ENCODE measurements at places on chromosomes 4 and X. TPM values are rescaled to one million over a fixed set of nuclear protein-coding genes. Genes with fewer than 3 reads are reported as not detected.

The TLR2 gene
- 0.64 TPM for polyA plus RNA-seq

The PCYT1B gene
- not detected for polyA plus RNA-seq

The SSX2 gene
- polyA plus RNA-seq = not detected

The DGAT2L6 gene
- not detected for polyA plus RNA-seq

The STARD8 gene
- not detected for polyA plus RNA-seq

The KIT gene
- polyA plus RNA-seq = not detected

The TAPT1 gene
- polyA plus RNA-seq = 31.8 TPM

The P2RY10 gene
- polyA plus RNA-seq = 76.5 TPM

The ACOX3 gene
- polyA plus RNA-seq = 22.0 TPM

The FDCSP gene
- not detected for polyA plus RNA-seq

The ARR3 gene
- polyA plus RNA-seq = not detected

The BOD1L1 gene
- 2.0 TPM for polyA plus RNA-seq

The TSPAN7 gene
- 0.20 TPM for polyA plus RNA-seq

The SPINK2 gene
- 4.2 TPM for polyA plus RNA-seq

The SOX3 gene
- not detected for polyA plus RNA-seq

The MAGEA12 gene
- not detected for polyA plus RNA-seq

The PDLIM3 gene
- not detected for polyA plus RNA-seq

The TMLHE gene
- 18.5 TPM for polyA plus RNA-seq

The CFAP47 gene
- not detected for polyA plus RNA-seq

The HSFX3 gene
- not detected for polyA plus RNA-seq

The SPP1 gene
- polyA plus RNA-seq = 0.56 TPM

The ZCCHC18 gene
- 4.6 TPM for polyA plus RNA-seq

The CT47B1 gene
- not detected for polyA plus RNA-seq

The PRRG1 gene
- not detected for polyA plus RNA-seq

The PSMD10 gene
- polyA plus RNA-seq = 54.7 TPM

The UNC5C gene
- 0.13 TPM for polyA plus RNA-seq

The MECP2 gene
- 13.3 TPM for polyA plus RNA-seq

The WFS1 gene
- 4.1 TPM for polyA plus RNA-seq

The MAGEC2 gene
- not detected for polyA plus RNA-seq

The CSN1S1 gene
- polyA plus RNA-seq = not detected

The HS6ST2 gene
- not detected for polyA plus RNA-seq

The TRIM61 gene
- polyA plus RNA-seq = 0.27 TPM

The KIF4A gene
- 0.47 TPM for polyA plus RNA-seq

The RS1 gene
- polyA plus RNA-seq = not detected

The SMR3B gene
- not detected for polyA plus RNA-seq

The USP51 gene
- polyA plus RNA-seq = 0.33 TPM

The MAGEA3 gene
- not detected for polyA plus RNA-seq

The NDST4 gene
- polyA plus RNA-seq = not detected

The PRR32 gene
- not detected for polyA plus RNA-seq

The PCDH19 gene
- not detected for polyA plus RNA-seq

The TMPRSS11D gene
- polyA plus RNA-seq = not detected

The P2RY8 gene
- 195 TPM for polyA plus RNA-seq

The NSUN7 gene
- not detected for polyA plus RNA-seq

The ARHGEF38 gene
- polyA plus RNA-seq = 0.24 TPM

The TMEM47 gene
- not detected for polyA plus RNA-seq

The MAGEA8 gene
- polyA plus RNA-seq = not detected

The IQCM gene
- polyA plus RNA-seq = not detected

The NPFFR2 gene
- polyA plus RNA-seq = not detected

The ACOT9 gene
- 26.3 TPM for polyA plus RNA-seq

The CFAP299 gene
- not detected for polyA plus RNA-seq
